Caki2 (cell line): ENCODE measurements at places on chromosomes 5 and 9.
A peak's percentile ranks its signal among the peaks of the same experiment; 100 is the strongest.

DNA sequence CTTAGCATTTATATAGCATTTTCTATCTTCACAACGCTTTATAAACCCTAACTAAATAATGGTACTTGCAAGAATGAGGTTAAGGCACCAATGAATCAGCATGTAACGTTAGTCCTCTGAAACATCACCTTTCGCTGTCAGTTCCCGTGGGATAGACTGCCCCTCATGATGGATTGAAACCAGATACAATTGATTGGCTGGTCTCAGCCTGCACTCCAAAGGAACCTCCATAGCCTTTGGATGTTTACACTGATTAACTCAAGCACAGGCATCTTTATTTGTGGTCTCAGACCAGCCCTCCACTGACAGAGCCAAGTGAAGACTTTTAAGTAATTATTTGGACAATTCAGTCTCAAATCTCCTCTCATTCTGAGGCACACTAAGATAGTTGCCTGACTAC lies 1339.4 kb upstream of the WWC1 start:
- no peak for DNase-seq

GRCh38 chr9:108093773-108094675 lies 604.5 kb upstream of the KLF4 start:
- DNase-seq = peak; percentile 98

- no peak for DNase-seq
Measured at GRCh38 chr5:175870820-175871447, 444 bp upstream of the CPLX2 start.

GRCh38 chr9:83623679-83624076 lies 735 bp downstream of the IDNK start:
- DNase-seq = no peak

GRCh38 chr5:113218200-113218599 lies 216.6 kb downstream of the TSSK1B start:
- DNase-seq = no peak

GRCh38 chr9:121807823-121808278 lies 156.4 kb downstream of the DAB2IP start:
- no peak for DNase-seq

DNA sequence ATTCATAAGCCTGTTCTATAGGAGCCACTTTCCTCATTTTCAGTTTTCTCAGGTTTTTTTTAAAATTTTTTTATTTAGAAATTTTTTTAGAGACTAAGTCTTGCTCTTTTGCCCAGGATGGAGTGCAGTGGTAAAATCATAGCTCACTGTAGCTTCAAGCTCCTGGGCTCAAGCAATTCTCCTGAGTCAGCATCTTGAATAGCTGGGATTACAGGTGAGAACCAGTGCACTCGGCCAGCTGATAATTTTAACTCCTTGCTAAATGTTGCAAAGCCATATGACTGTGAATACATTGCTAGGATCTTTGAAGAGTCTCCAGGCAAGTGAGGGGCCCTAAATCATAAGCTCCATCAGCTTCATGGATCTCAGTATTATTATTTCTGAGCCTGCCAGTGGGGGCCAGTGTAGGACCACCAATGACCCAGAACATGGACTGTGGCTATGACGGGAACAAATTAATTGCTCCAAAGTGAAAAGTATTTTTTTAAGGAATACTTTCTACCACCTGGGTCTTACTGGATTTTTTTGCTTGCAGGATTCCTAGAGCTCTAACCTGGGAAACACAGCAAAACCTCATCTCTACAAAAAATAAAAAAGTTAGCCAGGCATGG lies 5.7 kb upstream of the GAPVD1 start:
- peak; percentile 23 for DNase-seq

- DNase-seq = peak; percentile 24
Measured at GRCh38 chr5:146877783-146878475, 628 bp downstream of the PPP2R2B start.

- no peak for DNase-seq
Measured at GRCh38 chr5:153700940-153701339, 210.5 kb downstream of the GRIA1 start.
